Activated effector memory CD4-positive, alpha-beta T cell treated with anti-CD3 and anti-CD28 coated beads, Interleukin-2, amount 50 U/mL, for 16 hours (primary cell): ENCODE measurements at places on chromosomes 1 and 21.

GRCh38 chr1:4086921-4087320 is 186.8 kb upstream of the C1orf174 start:
- no peak for DNase-seq

GRCh38 chr1:23648576-23648975 is 43.0 kb upstream of the RPL11 start:
- no peak for DNase-seq

DNA sequence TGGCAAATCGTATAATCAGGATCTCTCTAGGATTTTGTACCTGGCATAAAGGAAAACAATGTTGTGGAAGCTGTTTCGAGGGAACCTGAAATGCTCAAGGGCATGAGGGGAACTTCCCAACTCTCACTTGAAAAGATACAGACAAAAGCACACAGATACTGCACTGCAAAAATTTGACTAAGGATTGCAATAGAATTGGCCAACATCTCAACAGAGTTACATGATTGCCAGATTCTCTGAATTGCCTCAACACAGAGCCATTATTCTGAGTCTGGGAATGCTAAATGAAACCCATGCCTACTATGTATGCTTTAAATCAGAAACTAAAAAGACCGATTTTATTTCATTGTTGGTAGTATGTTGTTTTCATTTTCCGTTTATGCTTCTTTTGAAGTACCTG is 16.0 kb downstream of the KRTAP19-8 start:
- no peak for DNase-seq

DNA sequence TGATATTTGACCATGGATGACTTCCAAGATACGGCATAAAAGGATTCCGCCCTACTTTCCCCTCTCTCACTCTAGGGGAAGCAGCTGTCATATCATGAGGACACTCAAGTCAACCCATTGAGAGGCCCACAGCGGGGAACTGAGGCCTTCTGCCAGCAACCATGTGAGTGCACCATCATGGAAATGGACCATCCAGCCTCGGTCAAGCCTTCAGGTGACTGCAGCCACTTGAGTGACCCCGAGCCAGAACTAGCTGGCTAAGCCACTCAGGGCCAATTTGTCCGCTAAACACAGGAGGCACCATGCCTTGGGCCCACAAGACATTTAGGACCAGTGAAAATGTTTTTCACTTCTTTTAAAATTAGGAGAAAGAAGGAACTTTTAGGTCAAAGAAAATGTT is 11.1 kb upstream of the GJB5 start:
- peak; percentile 56 for DNase-seq

DNA sequence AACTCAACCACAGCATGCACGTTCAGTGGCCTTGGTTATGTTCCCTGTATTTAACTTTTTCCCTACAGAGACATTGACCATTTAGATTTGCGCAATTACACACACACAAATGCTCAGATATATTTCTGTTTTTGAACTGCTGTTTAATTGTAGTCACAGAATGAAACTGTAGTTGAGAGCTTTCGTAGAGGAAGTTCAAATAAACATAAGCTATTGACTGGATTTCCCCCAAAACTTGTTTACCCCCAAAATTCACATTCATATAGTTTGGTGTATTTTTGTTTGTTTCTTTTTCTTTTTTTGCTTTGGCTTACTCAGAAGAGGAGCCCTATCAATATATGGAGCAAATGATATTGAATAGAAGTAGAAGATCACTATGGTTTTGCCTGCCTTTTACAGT is 921.0 kb downstream of the ADGRL2 start:
- no peak for DNase-seq

GRCh38 chr1:184743062-184743756 is 11.4 kb downstream of the EDEM3 start:
- DNase-seq, result no peak

DNA sequence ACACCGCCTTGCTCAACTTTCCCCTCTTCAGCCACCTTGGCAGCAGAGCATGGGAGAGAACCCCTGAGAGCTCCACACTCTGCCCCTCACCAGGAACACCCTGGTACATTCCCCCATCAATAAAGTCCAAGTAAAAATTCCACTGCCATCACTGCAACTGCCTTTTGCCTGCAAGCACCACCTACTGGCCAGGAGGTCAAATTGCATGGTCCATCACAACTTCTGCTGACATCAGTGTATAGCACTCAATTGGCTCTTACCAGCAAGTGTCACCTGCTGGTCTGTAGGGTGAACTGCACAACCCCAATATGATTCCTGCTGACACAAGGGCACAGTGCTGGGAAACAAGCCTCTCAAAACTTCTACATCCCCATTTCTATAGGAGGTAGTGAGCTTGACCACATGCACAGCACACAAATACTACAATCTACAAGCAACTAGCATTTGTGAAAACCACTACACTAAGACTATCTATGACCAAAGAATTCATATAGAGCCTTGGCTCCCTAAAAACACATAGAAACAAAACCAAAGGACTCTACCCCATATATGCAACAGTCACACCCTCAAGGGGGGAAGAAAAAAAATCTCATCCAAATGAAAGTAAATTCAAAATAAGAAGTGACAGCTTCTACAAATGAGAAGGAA is 69.2 kb downstream of the FASLG start:
- peak; percentile 75 for DNase-seq

- DNase-seq, result no peak
These were observed at the start of gene KRTAP21-2 for GRCh38 chr21:30747159-30747558. KRTAP21-2 (minus strand) TSS chr21:30747259; CDS start chr21:30747202, 57 bp downstream.

DNA sequence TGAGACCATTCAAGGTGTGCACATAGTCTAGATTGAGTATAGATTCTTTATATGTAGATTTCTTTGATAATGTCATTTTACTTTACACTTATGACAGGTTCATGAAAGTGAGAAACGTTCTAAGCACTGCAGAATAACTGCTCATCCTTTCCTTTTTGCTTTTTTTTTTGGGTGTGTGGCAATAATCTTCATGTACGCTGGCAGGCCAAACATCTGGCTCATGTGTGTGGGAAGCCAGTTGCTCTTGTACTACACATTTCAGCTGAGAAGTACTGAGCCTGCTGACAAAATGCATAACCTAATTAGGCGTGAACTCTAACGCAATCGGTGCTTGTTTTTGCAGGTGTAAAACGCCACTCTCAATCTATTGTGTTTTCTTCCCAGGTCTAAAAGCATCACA is 350.8 kb upstream of the KAZN start:
- DNase-seq, result no peak

GRCh38 chr1:53550201-53550741 is 91.1 kb downstream of the DMRTB1 start:
- DNase-seq, result no peak

DNA sequence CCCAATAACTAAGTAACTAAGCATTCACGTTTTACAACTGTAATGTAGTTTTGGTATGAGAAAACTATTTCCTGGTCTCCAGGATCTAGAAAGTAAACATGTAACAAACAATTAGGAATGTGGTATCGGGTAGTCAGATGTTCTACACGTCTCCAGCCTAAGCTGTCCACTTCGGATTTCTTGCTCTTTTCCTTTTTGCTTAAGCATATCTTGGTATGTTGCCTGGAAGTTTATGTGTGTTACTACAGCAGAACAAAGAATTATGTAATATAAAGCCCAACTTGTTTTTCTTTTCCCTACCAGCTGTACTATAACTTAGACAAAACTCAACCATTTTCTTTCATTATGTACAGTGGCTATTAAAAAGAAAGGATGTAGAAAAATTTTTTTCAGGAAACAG is 20.4 kb upstream of the WARS2 start:
- no peak for DNase-seq

GRCh38 chr1:230167419-230167852 is 100.4 kb downstream of the GALNT2 start:
- peak; percentile 71 for DNase-seq

DNA sequence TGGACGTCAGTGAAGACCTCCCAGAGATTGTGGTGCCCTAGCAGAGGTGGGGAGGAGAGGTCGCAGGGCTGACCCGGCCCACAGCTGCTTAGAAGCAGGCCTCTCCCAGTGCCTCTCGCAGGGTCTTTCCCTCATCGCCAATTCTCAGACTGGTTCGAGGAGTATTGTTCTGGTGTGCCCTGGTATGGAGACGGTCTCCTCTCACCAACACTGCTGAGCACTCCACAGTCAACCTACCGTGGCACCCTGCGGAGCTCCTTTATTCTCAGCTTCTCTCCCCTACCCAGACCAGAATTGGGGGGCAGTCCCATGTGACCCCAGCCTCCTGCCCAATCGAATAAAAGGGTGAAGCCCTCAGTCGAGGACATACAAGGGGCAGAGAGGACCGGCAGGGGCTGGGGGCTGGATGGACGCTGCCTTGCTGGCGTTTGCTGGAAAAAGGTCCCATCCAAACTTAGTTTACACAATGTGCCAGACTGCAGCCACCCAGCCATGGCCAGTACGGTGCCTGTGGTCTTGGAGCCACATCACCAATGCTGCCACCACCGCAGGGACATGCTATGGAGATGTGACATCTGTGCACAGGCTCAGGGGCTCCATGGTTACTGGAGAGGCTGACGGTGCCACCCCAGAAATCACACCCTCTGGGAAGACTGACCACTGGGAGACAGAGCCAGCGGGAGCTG is 80.8 kb downstream of the STUM start:
- peak; percentile 54 for DNase-seq

- DNase-seq, result peak; percentile 36
These were observed 3.5 kb upstream of the RAP1GAP start for GRCh38 chr1:21672478-21673276.
